Stimulated activated CD8-positive, alpha-beta memory T cell treated with anti-CD3 and anti-CD28 coated beads, Interleukin-12 subunit alpha, Interleukin-12 subunit beta, amount 100 ng/mL, for 4 hours (primary cell): ENCODE measurements at places on chromosomes 5 and 9.

GRCh38 chr9:6619909-6620308 is 25.6 kb downstream of the GLDC start:
- no peak for DNase-seq

- no peak for DNase-seq
Observed at GRCh38 chr9:3676766-3677165, 151.0 kb upstream of the RFX3 start.

DNA sequence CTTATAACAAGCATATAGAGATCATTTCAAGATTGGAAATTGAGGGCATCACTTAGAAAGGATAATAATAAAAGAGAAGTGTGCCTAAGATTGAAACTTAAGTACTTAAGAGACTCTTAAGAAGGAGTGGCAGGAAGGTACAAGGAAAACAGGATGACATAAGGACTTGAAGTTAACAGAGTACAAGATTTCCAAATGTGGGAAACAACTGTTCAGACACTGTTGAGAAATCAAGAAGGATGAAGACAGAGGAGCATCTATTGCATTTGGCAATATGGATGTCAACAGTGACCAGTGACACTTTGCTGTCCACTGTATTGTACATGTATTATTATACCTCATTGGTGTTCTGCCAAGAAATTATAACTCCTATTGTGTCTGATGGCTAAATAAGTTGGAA is 157.8 kb upstream of the PTGER4 start:
- no peak for DNase-seq

DNA sequence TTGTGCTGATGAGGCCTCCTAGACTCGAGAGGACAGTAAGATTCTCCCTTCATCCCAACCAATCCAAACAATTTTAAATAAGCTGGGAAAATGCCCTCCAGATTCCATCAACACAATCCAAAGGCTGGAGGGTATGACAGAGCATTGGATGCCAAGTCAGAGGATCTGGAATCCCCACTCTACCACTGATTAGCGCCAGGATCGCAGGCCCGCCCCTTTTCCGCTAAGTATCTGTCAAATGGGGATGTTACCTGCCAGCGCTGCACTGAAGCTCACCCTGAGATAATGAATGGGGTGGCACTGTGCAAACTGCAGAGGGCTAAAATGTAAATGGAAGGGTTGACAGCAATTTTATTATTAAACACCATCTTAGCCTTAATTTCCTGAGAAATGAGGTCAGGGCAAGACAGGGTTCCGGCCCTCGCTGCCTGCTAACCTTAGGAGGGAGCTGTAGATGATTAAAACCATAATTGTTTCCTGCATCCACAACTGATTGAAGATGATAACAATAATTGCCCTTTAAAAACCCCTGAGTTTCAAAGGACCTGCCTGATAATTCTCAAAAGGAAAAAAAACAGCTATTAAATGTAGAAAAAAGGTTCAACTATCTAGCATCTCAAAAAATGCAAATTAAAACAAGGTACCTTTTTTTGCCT is 31.6 kb upstream of the GABBR2 start:
- no peak for DNase-seq

DNA sequence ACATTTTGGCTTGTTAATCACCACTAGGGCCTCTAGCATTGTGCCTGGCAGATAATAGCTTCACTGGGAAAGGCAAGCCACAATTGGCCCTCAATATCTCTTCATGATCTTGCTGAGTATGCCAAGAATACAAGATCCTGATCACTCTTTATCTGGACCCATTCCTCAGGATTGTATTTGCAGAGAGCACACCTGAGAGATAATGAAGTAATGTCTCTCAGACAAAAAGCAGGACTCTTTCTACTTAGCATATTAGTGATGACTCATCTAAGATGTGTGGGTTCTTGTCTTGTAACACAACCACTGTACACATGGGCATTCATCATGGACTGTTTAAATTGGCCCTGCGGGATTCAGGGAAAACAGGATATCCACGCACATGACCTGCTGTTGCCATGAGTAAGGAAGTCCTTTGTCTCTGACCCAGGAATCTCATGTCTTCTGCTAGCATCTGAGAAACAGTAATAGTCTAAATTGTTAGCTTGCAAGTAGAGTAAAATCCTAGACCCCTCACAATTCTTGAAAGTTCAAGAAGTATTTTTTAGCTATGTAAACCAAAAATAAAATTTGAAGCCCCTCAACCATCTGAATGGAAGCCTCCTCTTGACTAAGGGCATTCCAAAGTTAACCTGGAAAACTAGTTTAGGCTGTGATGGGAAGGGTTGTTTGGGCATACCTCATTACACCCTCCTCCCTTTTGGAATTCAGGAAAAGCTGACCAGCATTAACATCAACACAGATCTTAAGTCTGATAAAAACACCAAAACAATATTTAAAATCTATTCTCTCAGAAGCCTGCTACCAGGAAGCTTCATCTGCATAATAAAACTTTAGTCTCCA is 28.0 kb upstream of the NFIL3 start:
- DNase-seq: no peak
